ENCODE measurements at places on chromosomes 1 and 21. TPM values are rescaled to one million over a fixed set of nuclear protein-coding genes. Genes with fewer than 3 reads are reported as not detected.

The RIPK4 gene
- polyA plus RNA-seq: 9.7 TPM

The PAPPA2 gene
- 0.03 TPM for polyA plus RNA-seq

DNA sequence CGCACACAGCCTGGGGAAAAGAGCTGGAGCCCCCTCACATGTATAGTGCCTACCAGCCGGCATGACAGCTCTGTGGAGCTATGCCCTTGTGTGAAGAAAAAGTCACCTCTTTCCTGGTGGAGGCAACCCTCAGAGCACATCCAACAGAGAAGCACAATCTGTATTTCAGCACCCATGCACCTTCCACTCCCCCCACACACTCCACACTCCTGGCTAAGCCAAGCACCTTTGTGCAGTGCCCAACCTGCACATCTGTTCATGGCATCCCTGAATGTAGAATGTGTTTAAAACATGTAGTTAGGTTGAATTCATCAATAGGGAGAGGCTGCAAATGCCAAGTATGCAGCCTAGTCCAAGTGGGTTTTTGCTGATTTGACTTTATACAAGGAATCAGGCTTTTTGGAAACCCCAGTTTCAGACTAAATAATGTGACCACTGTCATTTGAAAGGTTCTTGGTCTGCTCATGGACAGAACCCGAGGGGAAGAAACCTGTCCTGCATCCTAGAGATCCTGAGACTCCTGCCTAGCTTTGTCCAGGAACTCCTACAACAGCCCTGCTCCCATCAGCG lies 197.1 kb downstream of the TOMM20 start:
- no peak for DNase-seq

- DNase-seq: peak; percentile 59
Measured at GRCh38 chr1:52550447-52550846, 2.4 kb downstream of the TUT4 start.

DNA sequence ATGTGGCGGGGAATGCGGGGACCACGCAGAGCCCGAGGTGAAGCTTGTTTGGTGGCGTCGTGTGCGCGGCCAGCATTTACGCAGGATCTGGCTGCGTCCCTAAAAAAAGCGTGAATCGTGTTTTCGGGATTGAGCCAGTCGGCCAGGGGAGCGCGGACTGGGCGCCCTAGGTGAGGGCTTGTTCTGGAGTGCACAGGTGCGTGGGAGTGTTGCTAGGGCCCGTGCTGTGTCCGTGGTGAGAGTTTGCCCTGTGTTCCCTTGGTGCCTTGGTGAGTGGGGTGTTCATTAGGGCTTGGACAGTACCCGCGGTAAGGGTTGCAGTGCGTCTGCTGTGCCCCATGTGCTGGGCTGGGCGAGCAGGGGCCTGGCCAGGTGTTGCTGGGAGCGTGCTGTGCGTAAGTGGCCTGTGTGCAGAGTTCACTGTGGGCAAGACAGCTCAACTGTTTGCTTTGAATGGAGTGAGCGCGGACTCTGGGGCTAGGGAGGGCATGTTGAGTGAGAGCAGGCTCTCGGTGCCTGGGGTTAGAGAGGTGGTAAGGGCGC lies 673 bp downstream of the CD46 start:
- DNase-seq: peak; percentile 78

DNA sequence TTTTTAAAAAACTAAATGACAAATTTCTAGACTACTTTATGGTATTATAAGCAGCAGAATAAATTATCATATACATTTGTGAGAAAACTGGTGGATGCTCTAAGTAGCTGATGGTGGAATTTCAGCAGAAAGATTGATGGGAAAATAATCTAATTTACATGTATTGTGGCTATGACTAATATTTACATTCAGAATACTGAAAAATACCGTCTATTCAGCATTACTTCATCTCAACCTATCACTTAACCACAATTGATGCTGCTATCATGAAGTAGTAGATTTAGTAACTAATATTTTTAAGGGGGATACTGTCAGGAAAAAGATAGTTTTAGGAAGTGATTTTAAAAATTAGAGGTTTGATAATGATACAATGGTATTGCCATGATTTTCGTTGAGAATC lies 137.9 kb downstream of the IFI44 start:
- DNase-seq: no peak

- DNase-seq: no peak
Measured at GRCh38 chr1:153140484-153140883, 10.2 kb downstream of the SPRR2G start.

DNA sequence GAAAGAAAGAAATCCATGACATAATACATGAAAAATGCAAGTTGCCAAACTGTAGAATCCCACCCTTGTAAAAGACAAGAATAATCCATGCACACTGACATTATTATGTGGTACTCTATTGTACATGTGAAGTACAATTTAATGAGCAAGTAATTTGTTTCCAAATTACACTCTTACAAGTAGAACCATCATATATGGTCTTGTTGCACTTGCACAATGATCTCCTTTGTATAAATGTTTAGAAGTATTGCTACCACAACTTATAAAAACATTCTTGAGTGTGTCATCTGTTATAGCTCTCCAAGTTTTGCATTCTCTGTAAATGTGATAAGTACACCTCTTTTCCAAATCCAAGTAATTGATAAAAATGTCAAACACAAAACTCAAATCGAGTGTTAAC lies 29.1 kb upstream of the ZNF281 start:
- no peak for DNase-seq

GRCh38 chr1:82849460-82849859 lies 1048.7 kb downstream of the ADGRL2 start:
- DNase-seq: no peak
